ENCODE measurements at places on chromosomes 7 and 10. TPM values are rescaled to one million over a fixed set of nuclear protein-coding genes. Genes with fewer than 3 reads are reported as not detected.

DNA sequence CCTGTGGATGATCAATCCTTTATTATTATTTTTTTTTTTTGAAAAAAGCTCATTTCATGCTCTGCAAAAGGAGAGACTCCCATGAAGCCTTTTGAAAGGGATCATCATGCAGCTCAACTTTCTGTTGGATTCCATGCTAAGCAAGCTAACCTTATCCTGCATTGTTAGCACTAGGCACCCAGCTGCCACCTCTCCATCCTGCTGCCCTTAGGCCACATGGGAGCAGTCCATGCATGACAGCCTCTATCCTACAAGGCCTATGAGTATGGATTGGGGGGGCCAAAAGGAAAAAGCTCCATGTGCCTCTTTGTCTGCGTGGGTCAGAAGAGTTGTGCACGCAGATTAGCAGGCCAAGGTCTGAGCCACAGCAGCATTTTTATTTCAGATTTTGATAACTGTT is 19.2 kb downstream of the SMNDC1 start:
- no peak for DNase-seq

- DNase-seq, result no peak
Observed at GRCh38 chr10:53690524-53691240, 918.1 kb upstream of the MBL2 start.

- DNase-seq, result peak; percentile 20
Observed at GRCh38 chr10:74585231-74586087, 240.9 kb upstream of the KAT6B start.

DNA sequence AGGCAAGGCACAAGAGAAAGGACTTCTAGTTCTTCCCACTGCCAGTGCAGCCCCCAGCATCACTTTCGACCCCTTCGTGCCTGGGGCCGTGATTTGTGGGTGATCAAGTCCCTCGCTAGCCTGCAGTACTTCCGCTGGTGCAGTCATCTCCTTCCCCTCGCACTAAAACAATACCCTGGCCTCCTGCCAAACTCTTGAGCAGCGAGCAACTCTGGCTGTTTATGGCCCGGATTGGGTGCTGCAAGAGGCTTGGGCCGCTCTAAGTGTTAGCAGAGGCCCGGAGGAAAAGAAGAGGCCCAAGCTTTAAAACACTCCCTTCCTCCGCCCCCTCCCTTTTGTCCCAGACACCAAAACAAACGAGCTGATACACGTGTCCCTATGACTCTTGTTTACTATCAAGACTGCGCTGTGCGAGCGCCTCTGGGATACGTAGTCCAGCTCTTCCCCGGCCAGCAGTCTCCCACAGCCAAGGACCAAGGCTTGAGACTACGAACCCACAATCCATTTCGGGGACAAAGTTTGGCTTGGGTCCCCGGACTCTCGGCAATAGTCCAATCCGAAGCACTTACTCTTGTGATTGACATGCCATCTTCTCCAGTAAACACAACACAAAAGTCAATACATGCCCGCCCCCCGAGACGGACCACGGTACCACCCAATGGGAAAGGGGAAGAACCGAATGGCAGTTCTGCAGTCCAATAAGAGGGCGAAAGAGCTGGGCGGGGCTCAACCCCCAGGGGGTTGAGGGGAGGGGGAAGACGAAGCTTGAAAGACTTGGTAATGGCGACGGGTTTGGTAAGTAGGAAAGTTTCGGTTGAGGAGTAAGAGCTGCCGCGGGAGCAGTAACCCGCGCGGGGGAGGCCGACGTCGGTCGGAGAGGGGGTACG is at the start of gene HBP1:
Gene HBP1 (plus strand): TSS at position 771 of the 887 bp plus-strand sequence. CDS start 10,891 bp downstream, outside the sequence.
- peak; percentile 100 for DNase-seq

DNA sequence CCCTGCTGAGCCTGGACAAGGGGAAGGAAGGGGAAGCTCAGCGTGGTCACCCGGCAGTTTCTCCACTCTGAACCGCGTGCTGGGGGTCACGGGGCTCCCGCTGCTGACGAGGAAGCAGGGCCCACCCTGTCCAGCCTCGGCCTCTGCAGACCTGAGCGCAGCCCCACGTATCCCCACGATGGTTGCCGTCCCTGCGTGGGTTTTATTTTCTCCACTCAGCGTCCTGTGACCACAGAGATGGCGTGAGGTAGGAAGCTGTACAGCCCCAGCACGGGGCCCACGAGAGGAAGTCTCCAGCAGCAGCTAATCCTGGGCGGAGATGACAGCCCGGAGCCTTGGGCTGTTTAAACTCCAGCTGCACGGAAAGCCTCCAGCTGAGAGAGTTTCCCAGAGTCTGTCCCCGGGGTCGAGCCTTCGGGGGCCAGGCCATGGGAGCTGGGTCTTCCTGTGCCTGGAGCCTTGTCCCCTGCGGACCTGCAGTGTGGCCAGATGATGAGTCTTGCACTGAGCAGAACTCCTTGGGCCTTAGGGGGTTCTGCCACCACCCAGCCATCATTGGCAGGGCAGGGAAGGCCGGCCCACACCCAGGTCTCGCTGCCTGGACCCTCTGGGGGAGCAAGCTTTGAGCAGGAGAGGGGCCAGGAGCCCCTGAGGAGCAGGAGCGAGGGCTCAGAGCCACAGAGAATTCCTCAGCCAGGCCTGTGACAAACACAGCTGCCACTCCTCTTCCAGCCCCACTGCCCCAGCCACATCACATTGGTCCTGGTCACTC is 72.8 kb upstream of the FAM20C start:
- DNase-seq, result no peak

- no peak for DNase-seq
Observed at GRCh38 chr7:115096262-115096661, 174.4 kb downstream of the MDFIC start.

DNA sequence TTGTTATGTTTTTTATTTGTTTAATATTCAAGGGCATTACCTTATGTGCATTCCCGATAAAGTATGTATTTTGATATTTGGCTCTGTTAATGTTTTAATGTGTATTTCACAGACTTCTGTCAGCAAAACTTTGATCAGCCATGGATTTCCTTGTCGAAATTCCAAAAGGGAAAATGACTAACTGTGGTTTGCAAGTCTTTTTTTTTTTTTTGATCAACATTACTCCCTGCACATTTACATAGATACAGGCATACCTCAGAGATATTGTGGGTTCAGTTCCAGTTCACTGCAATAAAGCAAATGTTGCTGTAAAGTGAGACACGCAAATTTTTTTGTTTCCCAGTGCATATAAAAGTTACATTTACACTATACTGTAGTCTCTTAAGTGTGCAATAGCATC is 351.9 kb downstream of the CXCL12 start:
- DNase-seq, result no peak

GRCh38 chr10:62001898-62002297 is 100.4 kb downstream of the ARID5B start:
- no peak for DNase-seq

DNA sequence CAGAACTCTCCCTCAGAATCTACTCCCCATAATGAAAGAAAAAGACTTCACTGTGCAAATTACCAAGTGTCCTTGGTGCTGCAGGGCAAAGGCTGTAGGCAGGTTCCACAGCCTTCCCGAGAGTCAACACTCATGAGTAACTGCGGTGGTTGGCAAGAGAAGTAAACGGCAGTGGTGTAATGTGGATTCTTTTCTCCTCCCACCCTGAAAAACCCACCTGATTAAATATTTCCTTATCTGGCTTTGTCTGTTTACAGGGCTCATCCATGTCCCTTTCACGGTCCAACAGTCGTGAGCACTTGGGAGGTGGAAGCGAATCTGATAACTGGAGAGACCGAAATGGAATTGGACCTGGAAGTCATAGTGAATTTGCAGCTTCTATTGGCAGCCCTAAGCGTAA is 300.9 kb downstream of the BICC1 start:
- DNase-seq, result peak; percentile 26

DNA sequence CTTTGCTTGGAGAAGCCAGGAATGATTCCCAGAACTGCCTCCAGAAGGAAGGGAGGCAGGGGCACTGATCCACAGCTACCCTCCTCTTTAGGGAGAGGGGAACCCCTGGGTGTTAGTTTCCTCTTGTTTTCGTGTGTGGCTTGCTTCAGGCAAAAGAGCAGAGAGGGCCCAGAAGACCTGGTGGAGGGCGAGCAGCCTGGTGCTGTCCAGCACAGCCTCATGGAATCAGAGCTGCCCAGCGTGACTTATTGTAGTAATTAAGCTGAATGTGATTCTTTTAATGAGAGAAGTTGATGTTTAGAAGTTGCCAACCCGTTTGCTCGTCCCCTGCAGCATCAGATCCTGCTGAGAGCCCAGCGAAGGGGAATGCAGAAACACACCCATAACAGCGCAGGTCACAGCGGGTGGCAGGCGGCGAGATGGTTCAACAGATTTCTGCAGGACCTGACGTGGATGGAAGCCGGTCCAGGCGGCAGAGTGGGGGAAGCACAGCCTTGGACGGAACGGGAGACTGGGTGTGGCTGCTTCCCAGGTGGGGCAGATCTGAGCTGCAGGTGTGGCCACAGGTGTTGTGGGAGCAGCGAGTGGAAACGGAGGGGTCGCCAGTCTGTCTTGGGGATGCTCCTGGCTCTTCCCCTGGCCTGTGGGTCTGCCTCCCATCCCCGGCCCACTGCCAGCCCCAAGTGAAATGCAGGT is 53.7 kb upstream of the SHH start:
- peak; percentile 33 for DNase-seq

DNA sequence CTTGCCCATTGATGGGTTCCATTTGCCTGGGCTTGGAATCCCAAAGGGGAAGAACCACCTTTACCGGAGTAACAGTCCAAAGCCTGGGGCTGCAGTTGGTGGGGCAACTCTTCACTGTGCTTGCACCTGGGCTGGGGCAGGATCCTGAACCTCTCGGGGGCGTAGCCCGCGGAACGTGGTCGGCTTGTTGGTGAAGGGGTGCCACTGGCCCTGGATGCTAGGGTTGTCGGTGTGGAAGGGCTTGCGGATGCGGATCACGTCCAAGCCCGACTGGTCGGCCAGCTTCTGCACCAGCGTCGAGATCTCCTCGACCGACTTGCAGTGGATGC is 710 bp downstream of the MRPL43 start:
- DNase-seq, result no peak

GRCh38 chr10:33253411-33253810 is 81.1 kb downstream of the NRP1 start:
- DNase-seq, result no peak

GRCh38 chr10:2929480-2930258 is 137.7 kb upstream of the PFKP start:
- DNase-seq, result no peak

DNA sequence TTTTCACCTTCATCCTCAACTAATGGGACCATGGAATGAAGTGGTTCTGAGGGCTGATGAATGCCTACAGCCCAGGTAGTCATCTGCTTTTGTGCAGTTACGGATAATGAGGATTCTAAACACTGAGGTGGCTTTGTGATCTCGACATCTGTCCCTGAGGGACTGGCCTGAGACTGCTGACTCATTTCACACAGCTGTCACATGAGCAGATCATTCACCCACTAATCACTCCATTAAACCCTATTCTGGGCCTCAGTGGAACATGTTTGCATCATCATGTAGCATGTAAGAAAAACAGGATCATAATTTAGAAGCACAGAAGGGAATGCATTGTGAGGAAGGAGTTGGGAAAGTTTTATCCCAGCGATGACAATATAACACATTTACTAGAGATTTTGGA is 79.4 kb upstream of the FEZF1 start:
- peak; percentile 5 for DNase-seq

DNA sequence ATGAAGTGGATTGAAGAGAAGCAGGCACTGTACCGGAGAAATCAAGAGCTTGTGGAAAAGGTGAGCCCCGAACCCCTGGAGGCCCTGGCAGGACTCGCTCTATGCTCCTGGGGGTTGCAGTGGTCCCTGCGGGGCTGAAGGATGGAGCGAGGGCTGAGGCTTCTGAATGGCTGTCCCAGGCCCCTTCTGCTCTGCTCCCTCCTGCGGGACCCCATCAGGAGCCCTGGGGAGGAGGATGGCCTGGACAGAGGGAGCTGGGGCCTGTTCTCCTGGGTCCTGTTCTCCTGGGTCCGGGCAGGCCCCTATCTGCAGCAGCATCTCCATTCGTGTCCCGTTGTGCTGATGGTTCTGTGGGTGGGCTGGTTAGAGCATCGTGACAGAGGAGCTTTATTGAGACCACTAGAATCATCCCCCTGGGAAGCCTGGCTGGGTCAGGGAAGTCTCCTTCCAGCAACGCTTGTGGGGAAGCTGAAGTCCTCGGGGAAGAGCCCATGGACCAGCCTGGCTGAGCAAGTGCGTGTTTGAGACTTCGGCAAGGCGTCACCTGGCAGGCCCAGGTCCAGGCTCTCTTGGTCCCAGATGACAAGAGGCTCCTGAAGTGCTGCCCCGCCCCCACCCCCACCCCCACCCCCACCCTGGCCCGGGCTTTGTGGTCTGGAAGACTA is 41.1 kb upstream of the DPYSL4 start:
- no peak for DNase-seq

GRCh38 chr7:139716156-139716942 is 61.4 kb downstream of the HIPK2 start:
- no peak for DNase-seq

DNA sequence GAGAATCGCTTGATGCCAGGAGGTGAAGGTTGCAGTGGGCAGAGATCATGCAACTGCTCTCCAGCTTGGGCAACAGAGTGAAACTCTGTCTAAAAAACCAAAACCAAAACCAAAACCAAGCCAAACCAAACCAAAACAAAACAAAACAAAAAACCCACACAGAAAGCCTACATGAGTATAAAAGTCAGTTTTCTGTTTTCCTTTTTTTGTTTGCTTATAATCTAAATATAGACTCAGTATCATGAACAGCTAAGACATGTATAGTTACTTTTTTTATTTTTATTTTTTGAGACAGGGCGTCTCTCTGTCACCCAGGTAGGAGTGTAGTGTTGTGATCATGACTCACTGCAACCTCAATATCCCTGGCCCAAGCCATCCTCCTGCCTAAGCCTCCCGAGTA is 16.8 kb upstream of the MTPN start:
- DNase-seq, result no peak

GRCh38 chr10:102804382-102805055 is 32.7 kb downstream of the CYP17A1 start:
- no peak for DNase-seq

DNA sequence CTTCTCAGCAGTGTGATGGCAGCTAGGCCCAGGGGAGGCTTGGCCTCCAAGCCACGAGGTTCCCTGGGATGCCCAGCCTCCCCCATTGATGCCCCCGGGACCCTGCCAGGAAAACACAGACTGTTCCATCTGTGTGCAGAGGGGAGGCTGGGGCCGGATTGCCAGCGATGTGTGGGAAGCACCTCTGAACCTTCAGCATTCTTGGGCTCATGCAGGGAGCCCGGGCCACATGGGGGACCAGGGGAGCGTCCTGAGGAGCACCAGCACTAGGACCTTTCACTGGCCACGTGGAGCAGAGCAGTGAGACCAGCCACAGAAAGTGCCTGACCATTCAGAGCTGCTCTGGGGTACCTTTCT is 2.6 kb downstream of the IMPDH1 start:
- DNase-seq, result no peak

- no peak for DNase-seq
Observed at GRCh38 chr10:119502209-119502608, 40.3 kb downstream of the RGS10 start.

GRCh38 chr10:133044401-133044811 is 43.3 kb upstream of the ADGRA1 start:
- no peak for DNase-seq

Gene MOGAT3
- 72.1 TPM for polyA plus RNA-seq

Gene UNC5B
- polyA plus RNA-seq, result 10.5 TPM

Gene HKDC1
- polyA plus RNA-seq, result 91.5 TPM

Gene ACTR3C
- 6.1 TPM for polyA plus RNA-seq

Gene PTPRN2
- polyA plus RNA-seq, result 13.4 TPM

Gene DYNC1I1
- polyA plus RNA-seq, result 1.2 TPM

Gene PSD
- polyA plus RNA-seq, result 62.0 TPM

Gene NUTM2A
- polyA plus RNA-seq, result 1.3 TPM

Gene TFEC
- 132 TPM for polyA plus RNA-seq

Gene MRLN
- polyA plus RNA-seq, result 0.33 TPM

Gene AGR2
- 527 TPM for polyA plus RNA-seq

Gene TAS2R41
- polyA plus RNA-seq, result not detected
